ENCODE measurements at places on chromosomes 4 and X.

GRCh38 chrX:76850851-76851250 is 423.3 kb downstream of the MAGEE1 start:
- DNase-seq: no peak

DNA sequence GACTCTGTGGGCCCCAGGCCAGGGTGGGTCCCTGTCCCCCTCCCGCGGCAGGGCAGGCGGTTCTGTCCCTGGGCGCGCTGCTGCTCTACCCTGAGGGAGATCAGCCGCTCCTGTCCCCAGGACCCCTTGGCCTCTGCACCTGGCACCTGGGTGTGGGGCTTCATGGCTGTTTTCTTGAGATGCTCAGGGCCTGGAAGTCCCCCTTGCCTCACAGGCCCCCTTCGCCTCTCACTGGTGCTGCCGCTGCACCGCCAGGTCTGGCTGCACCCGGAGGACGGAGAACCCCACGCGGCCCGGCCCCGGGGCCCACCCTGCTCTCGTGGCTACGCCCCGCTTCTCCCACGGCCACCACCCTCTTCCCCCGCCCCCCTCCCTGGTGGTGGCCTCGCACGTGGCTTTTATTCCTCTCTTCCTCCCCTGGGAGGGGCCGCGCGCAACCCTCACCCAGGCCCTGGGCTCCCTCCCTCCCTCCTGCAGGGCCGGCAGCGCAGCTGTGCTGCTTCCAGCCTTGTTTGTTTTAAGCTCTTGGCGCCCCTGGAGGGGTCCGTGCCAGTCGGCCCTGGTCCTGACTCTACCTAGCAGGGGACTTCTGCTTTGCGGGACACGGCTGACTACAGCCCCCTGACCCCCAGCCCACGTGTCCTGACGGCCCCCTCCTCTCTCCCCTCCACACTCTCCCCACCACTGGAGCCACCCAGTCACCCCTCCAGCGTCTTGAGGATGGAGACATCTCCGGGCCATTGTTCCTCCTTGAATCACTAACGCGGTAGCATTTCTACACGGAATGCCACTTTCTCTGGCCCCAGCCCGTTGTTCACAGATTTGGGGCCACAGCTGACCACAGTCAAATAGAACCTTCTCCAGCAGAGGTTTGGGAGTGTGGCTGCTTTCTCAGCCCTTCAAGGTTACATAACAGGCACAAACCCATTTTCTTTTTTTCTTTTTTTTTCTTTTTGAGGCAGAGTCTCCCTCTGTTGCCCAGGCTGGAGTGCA is 20.6 kb upstream of the CLDN24 start:
- no peak for DNase-seq

DNA sequence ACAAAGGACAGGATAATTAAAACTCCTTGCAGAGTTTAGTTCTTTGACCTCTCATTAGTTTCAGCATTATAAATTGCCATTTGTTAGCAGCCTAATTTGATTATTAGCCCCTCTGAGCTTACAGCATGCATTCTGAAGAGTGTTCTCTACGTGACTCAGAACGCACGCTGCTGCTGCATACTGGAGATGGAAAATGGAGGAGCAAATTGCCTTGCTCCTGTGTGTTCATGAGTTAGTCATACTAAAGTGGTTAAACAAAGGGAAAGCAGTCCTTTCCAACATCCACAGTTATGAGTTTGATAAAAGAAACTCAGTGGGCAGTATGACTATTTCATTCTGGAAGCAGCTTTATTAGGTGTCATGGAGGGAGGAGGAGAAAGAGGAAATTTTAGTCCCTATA is 922.5 kb downstream of the RPA4 start:
- DNase-seq: no peak

- DNase-seq: no peak
These were observed 18.6 kb downstream of the CXCL13 start for GRCh38 chr4:77624213-77624612.

- DNase-seq: no peak
These were observed 1.2 kb downstream of the TAF1 start for GRCh38 chrX:71367396-71367795.

GRCh38 chrX:38871129-38872029 is 70.1 kb downstream of the MID1IP1 start:
- no peak for DNase-seq

- no peak for DNase-seq
These were observed 152.2 kb downstream of the REPS2 start for GRCh38 chrX:17098516-17099247.

Measured in stimulated activated CD8-positive, alpha-beta memory T cell treated with anti-CD3 and anti-CD28 coated beads, Interleukin-15, amount 100 ng/mL, for 48 hours (primary cell).